Erythroblast (primary cell): ENCODE measurements at places on chromosomes 12 and 14.

GRCh38 chr12:62533087-62533754 is 66.6 kb downstream of the MON2 start:
- no peak for DNase-seq

GRCh38 chr12:3920351-3921150 is 47.4 kb upstream of the PARP11 start:
- DNase-seq: no peak

DNA sequence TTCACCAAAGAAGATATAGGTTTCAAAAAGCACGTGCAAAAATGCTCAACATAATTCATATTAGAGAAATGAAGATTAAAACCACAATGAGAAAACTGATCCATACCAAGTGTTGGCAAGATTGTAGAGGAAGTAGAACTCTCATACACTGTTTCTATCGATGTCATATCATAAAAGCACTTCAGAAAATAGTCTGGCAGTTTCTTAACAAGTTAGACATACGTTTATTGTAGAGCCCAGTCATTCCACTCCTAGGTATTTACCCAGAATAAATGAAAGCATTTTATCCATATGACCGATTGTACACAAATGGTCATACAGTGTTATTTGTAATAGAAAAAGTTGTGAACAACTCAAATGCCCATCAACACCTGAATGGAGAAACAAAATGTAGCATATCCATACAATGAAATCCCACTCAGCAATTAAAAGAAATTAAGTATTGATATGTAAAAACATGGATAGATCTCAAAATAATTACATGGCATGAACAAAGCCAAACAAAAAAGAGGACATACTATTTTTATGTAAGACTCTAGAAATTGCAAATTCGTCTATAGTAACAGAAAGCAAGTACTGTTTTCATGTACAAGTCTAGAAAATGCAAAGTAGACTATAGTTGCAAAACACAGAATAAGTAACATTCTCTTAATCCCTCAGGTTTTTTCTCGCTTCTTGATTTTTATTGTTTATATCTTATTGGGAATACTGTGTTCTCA is 41.0 kb downstream of the USP15 start:
- DNase-seq: no peak

- DNase-seq: no peak
These were observed 126.7 kb downstream of the FBXL14 start for GRCh38 chr12:1467710-1468109.

DNA sequence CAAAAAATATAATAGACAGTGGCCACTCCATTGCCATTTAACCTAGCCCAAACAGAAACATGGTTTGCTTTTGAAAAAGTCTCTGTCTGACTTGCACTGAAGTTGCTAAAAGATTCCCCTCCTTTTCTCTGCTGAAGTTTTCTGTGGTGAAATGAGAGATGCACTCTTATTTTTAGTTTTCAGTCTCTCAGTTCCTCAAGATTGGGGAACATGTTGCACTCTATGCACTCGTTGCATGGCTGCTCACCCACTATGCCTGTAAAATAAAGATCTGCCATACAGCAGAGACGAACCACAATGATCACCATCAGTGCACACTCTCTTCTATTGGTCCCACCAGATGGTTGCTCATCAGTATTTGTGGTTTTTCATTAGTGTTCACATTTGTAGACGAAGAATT is 13.1 kb upstream of the DAAM1 start:
- DNase-seq: no peak

- DNase-seq: no peak
These were observed 1.2 kb downstream of the ADAMTS20 start for GRCh38 chr12:43550831-43551271.

GRCh38 chr12:40137252-40137651 is 31.4 kb upstream of the SLC2A13 start:
- no peak for DNase-seq

GRCh38 chr14:40248671-40249070 is 816.4 kb upstream of the FBXO33 start:
- no peak for DNase-seq

DNA sequence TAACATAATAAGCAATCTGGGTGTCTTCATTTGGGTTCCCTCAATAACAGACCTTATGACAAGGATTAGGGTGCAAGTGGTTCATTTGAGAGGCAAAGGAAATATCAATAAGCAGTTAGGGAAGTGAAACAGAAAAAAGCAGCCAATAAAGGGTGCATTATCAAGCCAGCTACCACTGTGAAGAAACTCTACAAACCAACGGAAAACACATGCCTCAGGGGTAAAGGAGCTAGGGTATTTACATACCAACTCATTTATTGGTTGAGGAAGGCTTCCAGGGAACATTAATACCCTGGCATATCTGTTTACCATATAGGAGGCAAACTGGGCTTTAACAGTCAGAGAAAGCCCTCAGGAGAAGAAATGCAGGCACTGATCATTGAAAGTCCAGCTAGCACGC is 22.7 kb upstream of the IFNG-AS1 start:
- no peak for DNase-seq

GRCh38 chr14:71713451-71713850 is 218.8 kb upstream of the RGS6 start:
- no peak for DNase-seq

- DNase-seq: no peak
These were observed 14.0 kb downstream of the MIS18BP1 start for GRCh38 chr14:45238988-45239387.

DNA sequence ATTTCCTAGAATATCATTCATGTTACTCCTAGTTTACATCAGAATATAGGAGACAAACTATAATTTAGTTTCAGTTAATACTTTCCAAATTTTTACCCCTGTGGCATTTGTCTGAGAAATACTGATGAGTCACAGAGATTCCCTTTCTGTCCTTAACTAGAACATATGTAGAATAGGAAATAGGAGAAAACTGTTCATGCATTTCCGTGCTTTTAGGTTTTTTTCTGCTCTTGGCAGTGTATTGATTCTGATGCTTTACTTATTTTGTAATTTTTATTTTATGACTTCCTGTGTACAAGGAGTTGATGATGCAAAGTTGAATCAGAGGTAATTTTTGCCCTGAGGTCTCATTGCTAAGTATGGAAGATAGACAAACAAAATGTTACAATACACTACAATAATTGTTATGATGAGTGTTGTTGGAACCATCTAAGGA is 23.0 kb downstream of the MNAT1 start:
- no peak for DNase-seq

DNA sequence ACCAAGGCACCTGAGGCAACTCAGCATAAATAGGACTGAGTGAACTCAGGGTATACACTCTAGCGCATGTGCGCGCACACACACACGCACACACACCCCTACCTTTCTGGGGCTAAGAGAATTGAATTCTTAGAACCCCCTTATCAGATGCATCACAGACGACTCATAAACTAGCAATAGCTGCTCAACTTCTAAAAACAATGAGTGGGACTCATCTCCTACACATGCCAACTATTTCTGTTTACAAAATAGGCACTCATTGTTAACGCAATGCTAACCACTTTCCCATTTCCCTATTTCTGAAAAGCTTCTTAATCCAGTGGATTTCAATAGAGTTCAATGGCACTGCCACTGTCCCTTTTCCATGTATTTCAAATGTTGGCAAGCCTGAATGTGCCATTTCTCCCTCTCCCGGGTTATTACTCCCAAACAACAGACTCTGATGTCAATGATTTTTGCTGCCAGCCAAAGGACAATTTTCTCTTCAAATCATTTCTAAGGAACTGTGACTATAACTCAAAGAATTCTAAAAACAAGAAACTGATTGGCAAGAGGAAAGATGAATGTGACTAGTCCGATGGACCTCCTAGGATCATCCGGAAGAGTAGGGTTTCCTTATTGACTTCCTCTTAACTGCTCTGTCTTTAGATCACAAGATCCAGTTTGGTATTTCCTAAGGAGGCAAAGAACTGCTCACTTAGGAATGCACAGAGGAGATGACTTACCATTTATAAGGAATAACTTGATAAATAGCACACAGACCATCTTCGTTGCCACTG is 48.8 kb downstream of the SLC38A1 start:
- peak; percentile 61 for DNase-seq

- no peak for DNase-seq
These were observed 76.1 kb downstream of the TTC7B start for GRCh38 chr14:90740081-90740480.

DNA sequence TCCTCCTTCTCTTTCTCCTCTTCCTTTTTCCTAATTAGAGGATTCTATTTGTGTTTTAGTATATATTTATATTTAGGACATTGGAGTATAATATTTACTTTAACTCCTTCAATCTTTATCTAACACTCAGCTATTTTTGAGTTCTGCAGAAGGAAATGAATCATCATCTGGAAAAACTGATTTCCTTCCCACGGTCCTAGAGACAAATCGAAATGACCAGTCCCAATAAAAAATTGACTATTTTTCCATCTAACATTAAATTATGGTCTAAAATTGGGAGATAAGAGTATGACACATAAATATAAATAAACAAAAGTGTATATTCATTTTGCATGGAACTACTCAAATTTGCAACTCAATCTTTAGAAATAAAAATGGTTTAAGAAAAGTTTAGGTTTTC is 167.4 kb downstream of the TMTC3 start:
- DNase-seq: no peak

DNA sequence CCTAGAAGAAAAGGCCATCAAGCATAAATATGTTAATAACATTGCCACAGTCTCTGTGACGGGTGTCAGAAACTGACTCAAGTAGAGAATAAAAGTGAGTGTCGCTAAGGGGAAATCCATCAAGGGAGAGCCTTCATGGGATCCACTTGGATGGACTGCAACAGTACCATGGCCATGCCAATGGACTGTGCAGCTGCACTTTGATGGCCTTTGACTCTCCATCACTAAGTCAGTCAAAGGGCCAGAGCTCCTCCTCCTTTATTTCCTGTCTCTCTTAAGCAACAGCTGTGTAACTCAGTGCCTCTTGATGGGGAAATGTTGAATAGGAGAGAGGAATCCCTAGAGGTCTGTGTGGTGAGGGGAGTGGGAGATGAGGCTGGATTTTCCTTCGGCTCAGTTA is 335.2 kb downstream of the BMP4 start:
- no peak for DNase-seq

DNA sequence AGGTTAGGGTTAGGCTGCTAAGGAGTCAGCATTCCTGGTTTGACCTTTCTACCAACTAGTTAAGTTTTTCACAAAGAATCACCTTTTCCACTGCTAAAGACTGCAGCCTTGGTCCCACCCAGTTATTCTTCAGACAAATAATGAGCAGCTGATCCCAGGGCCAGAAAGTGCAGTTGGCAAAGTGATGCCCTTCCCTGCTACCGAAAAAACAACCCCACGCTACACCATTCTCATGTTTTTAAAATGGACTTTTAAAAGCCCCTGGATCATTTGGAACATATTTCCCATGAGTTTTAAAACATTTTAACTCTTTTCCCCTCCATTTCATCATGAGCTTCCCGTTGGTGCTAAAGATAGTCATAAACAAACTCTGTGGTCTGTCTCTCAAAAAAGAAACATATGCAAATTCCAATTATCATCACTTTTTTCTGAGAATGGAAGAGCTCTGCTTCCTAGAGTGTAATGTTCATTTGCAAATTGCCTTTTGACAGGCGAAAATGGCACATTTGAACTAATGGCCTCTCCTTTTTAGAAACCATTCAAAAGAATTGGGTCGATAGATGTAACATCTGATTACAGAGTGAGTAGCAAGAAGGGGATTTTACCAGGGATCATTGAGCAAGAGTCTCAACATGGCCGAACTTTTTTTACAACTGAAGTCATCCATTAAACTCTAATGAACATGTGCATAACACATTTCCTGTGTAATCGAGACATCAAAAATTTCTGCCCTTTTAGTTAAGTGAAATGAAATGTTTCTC is 129.3 kb upstream of the RAP1B start:
- DNase-seq: no peak

DNA sequence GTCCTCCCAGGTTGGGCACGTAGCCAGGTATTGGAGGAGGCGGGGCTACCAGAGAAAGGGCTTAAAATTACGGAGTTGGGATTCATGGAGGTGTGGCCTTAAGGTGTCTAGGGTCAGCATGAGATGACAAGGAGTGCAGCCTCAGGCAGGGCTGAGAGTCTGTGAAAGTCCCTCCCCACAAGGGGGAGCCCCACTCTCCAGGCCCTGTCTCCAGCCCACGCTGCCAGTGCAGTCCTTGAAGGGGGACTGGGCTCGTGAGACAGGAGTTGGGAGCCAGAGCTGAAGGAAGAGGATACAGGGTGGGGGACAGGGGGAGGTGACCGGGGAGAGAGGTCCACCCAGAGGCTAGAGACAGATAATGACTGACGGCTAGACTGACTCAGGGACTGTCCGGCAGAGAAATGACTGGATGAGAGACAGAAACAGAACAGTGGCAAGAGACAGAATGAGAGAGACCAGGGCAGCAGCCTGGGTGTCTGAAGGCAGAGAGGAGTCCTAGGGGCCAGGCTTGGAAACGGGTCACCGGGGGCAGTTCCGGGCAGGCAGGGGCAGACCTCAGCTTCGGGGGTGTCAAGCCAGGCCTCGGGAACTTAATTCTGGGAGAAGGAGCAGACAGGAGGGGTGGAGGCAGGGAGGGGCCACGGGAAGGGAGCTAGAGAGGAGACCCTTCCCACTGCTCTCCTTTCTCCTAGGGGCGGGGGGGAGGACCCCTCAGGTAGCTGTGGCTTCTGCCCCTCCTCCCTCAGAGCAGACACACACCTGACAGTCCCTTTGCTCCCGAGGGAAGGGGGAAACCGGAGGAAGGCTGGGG is 970 bp downstream of the CDH24 start:
- DNase-seq: no peak

GRCh38 chr14:105492971-105493871 is 2.2 kb downstream of the TEDC1 start:
- DNase-seq: no peak

GRCh38 chr14:103819503-103820307 is 27.7 kb downstream of the PPP1R13B start:
- no peak for DNase-seq

- no peak for DNase-seq
These were observed 190.8 kb downstream of the NUAK1 start for GRCh38 chr12:105947906-105948305.

DNA sequence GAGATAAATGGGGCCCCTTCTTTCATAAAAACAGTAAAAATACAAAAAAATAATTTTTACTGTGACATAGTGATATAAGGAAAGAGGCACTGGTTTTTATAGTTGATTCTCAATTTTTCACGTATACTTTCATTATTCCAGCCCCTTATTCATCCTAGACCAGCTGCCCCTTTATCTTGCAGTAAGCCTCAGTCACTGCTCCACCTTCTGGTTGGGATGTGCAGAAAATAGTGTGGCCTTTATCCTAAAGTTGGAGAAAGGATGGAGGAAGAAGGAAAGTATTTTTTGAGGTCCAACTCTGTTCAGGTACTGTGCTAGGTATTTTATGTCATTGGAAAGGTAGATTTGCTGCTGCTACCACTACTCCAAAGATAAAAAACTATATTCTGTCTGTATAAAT is 172.7 kb downstream of the ANO6 start:
- DNase-seq: peak; percentile 28
